IPS-NIHi11 (cell line): ENCODE measurements at places on chromosomes 3 and 15.
A peak's percentile ranks its signal among the peaks of the same experiment; 100 is the strongest.

- DNase-seq: no peak
Measured at GRCh38 chr15:76338486-76339304, 2.1 kb downstream of the ISL2 start.

- no peak for DNase-seq
Measured at GRCh38 chr3:145124900-145125678, 1035.9 kb downstream of the PLOD2 start.

DNA sequence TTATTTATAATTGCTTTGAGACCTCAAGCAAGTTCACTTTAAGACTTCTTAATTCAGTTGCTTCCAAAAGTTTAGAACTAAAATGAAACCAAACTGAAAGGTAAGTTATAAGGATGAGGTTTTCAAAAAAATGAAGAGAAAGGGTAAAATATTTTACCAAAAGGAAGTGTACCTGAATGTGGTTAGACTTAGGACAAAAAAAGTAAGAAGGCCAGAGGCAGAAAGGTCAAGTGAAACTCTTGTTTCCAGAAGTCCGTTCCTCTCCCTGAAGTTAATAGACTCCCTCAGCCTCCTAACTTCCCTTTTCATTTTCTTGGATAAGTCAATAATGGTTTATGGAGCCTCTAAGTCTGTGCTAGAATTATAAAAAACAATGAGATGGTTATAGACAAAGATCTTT is 16.6 kb downstream of the BTLA start:
- no peak for DNase-seq

- no peak for DNase-seq
Measured at GRCh38 chr3:98564282-98565005, 29.0 kb downstream of the CPOX start.

DNA sequence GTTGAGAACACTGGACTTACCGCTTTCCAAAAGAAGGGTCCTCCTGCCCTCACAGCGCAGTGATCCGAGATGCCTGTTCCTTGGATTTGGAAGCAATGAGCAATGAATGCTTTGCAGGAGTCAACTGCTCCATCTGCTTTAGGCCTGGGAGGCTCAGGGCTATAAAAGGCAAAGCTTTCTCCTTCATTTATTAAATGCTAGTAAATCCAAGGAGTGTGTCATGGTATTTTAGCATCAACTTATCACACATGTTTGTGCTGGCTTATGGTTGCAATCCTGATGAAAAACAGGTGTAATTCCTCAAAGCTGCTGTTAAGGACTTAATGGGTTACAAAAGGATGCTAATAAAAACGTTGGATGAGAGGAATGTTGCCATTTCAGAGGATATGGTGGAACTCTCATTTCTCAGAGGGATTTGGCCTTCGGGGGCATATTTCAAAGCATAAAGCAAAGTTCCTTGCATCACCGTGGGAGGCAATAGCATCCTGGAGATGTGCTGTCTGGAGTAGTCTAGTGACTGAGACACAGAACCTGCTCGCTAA is 158.5 kb upstream of the TPM1 start:
- DNase-seq: no peak

DNA sequence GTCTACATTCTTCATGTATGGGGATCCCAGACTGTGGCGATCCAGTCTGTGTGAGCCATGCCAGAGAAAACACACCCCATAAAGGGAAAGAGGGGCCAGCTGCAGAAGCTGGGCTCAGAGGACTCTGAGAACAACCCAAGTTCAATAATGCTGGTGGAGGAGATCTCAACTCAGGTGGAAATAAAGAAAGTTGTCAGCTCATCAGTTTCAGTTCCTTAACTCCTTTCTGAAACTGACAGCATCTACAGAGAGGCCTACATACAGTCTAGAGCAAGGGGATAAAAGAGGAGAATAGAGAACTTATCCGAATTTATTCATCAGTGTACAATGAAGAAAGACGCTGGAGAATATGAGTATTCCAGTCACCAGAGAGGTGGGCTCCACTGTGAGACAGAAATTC is 77.0 kb downstream of the NTRK3 start:
- no peak for DNase-seq

DNA sequence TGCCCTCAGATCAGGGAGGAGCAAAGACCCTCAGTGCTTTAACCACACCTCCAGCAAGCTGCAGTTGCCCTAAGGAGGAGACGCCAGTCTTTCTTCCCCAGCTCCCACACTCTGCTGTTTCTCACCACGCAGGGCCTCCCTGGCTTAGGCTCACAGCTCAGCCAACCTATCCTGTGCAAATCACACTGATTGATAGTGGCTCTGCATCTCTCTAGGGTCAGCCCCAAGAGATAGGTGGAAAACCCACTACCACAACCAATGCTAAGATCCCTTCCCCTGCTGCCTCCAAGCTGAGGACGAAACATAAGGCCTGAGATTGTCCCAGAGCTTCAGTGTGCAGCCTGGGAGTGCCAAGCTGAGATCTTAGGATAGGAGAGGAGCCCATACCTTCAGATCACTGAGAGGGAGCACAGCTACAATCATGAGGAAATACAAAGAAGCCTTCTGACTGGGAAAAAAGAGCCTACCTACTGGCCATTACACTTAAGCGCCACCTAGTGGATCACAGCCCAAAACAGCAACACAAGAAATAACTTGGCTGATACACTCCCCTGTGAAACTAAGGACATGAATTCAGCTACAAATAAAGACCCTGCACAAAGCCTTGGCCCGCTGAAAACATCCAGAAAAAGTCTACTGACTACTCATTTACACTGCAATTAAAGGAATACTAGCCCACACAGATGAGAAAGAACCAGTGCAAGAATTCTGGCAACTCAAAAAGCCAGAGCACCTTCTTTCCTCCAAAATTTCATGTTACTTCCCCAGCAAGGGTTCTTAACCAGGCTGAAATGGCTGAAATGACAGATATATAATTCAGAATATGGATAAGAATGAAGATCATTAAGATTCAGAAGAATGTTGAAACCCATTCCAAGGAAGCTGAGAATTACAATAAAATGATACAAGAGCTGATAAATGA is 271.5 kb upstream of the DCBLD2 start:
- peak; percentile 60 for DNase-seq

DNA sequence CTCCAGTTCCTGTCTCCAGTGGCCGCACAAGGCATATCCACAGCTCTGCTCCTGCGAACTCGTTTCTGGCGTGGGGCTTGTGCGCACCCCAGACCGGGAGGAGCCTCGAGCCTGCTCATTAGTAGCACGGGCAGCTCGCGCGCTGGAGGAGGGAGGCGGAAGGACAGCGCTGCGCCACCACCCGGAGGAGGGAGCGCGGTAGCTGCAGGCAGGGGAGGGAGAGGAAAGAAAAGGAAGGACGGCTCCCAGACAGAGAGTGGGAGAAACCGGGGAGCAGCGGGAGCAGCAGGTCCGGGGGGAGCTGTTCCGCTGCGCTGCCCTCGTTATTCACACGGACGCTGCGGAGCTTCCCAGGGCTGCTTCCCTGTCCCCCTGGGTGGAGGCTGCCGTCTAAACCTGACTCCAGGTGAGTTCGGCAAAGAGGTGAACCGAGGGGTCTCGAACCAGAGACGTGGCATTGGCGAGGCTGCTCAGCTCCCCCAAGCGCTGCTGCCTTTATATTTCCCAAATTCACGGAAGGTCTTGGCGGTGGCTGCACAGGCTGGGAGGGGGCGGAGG is 121.3 kb upstream of the ZNF717 start:
- DNase-seq: peak; percentile 50

DNA sequence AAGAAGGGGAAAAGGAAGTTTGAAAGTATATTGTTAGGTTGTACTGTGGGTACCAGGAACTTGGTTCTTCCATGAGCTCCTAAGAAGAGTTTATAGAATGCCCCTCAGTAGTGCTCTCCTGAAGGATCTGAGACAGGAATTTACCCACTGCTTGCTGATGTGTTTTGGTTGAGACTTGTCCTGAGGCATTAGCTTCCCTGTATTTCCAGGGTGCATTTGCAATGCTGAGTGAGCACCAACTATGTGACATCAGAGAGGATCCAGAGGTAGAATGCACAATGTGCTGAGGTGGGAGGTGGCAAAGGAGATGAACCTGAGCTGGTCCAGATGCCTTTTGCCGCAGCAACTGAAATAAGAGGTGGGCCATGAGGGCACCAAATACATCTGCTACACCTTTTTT is 64.3 kb upstream of the LRRC3B start:
- DNase-seq: no peak

GRCh38 chr3:128825117-128825725 is 54.2 kb upstream of the ACAD9 start:
- no peak for DNase-seq

GRCh38 chr3:20022954-20023622 is 11.0 kb upstream of the PP2D1 start:
- no peak for DNase-seq

GRCh38 chr3:138945709-138946662 is 951 bp downstream of the FOXL2 start:
- peak; percentile 35 for DNase-seq

DNA sequence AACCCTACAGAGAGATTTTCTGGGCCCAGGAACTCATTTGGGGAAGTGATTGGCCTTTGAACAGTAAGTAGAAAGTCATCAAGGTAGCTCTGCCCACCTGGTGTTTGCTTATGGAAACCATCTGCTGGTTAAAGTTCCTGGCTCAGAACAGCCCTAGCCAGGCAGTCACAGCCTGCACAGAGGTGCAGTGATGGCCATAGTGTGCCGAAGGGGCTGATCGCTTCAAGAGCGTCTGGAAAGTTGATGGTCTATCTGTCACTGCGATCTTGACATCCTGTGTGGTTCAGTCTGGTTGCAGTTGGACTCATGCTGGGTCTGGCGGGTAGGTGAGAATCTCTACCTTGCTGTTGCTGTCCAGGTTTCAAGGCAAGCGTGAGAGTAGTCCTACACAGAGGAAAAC is 151.6 kb downstream of the SLCO3A1 start:
- DNase-seq: no peak

DNA sequence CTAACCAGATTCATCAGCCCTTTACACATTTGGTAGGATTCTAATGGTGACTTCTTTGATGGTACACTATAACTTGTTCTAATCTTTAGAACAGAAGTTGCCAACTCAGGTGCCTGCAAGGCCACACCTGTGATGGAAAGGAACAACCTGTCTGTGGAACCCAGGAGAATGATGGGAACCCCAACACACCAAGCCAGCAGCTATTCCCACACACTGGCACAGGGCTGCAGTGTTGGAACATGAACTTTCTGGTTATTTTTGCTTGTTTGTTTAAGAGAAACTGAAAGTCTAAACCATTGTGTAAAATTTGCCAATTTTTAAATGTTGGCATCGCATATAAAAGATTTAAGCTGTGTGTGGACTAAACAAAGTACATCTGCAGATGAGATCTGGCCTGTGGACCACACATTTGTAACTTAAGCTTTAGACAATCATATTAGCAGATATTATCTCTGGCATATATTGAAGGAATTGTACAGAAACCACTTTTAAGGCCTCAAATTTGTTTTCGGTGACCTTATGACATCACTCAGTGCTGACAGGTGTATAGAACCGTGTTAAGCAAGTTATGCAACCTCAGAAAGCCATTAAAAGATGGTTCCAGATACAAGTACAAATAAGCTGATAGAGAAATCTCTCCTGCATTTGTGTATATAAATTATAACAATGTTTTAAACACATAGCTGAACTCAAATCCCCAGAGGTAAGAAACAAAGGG is 242.9 kb downstream of the SLC9A9 start:
- DNase-seq: no peak

GRCh38 chr3:24017305-24017704 is 72.2 kb downstream of the NR1D2 start:
- no peak for DNase-seq

DNA sequence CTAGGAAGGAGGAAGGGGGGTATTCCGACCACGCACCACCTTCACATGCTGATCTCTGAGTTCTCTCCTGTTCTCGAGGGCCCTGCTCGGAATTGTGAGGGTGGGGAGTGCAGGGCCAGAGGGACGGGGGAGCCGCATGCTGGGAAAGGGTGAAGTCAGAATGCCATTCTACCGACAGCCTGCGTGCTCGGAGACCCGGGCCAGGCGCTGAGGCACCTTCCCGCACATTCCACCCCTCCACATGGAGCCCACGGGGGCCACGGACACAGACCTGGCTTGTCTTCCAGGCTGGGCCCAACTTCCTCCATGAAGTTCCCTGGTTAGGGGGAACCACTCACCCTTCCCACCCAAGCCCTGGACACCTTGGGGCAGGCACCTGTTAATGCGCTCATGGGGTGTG is 28.7 kb upstream of the PIGZ start:
- no peak for DNase-seq

- DNase-seq: no peak
Measured at GRCh38 chr3:58874248-58874741, 175.5 kb downstream of the CFAP20DC start.

DNA sequence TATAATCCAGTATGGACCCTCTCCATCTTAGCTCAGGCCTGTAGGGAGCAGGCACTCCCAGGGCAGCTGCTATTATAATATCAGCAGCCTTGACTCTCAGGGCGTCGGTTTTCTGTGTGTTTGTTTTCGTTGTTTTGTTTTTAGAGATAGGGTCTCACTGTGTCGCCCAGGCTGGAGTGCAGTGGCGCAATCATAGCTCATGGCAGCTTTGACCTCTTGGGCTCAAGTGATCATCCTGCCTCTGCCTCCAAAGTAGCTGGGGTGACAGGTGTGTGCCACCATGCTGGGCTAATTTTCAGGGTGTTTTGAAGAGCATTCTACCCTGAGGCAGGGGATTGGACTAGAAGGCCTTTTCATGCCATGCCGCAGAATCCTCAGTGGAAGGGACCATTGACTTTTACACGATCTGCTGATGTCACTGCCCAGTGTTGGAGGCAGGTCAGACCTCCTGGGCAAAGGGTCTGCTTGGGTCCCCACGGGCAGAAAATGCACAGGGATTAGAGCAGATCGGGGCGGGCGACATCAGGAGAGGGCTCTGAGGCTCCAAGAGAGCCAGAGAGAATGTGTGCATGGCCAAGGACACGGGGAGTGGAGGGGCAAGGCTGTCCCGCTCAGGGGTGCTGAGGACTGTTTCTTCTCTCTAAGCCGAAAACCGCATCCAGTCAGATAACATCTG is 7.8 kb downstream of the MELTF start:
- no peak for DNase-seq

DNA sequence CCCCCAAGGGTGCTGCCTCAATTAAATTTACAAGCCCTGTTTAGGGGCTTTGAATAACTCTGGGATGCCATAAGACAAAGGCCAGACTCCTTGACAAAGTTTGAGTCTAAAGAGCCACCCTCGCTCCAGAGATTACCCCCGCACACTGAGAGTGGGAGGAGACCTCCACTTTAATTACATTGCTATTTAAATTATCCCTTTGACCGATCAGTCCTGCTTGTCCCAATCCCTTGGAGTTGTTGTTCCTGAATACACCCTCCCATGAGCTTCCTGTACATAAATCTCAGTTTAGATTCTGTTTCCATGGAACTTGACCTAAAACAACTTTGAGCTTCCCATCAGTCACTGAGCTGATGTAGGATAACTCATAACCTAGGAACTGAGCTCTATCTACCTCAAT is 596.3 kb downstream of the PYDC2 start:
- no peak for DNase-seq
